ENCODE measurements at places on chromosomes 3 and 15.

DNA sequence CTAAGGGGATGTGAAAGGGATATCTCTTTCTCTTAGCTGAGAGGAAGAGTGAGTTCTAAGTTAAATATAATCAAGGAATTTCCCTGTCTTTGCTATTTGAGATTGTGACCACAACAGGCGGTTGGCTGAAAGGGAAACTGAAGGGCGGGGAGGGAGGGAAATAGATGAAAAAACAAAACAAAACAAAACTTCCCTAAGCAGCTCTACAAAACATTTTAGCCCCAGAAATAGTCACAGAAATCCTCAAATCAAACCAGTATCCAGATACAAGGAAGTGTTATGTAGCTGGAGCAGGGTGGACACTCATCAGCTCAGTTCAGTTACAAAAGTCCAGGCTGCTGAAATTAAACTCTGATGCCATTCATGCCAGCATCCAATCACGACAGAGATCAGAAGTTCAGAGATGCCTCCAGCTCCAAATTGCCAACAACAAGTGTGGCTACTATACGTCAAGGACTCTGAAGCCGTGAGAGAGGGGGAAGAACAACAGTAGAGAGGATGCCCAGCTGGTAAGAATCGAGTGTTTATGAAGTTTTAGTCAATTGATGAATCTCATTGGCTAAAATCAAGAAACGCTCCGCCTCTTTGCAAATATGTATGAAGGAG is 319 bp upstream of the TP63 start:
- no peak for DNase-seq

DNA sequence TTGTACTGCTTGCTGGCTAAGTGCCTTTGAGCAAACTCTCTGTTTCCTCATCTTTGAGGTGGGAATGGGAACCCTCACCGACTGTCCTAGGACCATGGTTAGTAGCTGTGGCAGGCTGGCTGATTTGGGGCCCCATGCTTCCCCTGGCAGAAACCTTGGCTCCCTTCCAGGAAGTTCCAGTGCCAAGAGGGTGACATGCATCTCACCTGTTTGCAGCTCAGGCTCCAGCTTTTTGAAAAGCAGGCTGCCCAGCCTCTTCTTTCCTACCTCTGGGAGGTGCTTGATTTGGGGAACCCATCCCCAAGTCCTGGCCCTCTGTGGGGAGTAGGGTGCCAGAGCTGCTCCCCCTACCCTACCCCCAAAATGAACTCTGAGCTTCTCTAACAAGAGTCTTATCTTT is 50.8 kb downstream of the RAB11A start:
- no peak for DNase-seq

GRCh38 chr3:6062261-6063187 is 798.4 kb upstream of the GRM7 start:
- DNase-seq, result no peak

DNA sequence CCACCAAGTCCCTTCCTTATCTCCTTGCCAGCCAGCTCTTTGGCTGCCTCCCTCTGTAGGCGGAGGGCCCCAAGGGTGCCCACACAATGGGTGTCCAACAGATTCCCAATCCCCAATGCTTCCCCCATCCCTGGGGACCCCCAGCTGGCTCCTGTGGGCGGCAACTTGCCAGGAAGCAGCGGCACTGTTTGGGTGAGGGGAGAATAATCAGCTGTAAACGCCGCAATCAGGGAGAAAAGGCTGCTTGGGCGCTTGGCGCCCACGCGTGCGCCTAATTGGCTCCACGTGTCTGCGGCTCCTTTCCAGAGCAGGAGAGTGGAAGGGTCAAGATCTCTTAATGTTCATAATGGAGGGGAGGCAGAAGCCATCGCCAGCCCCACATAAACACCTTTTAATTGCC is 67.9 kb upstream of the TMEM115 start:
- DNase-seq, result no peak

GRCh38 chr3:181487236-181487978 is 224.3 kb upstream of the SOX2 start:
- no peak for DNase-seq

DNA sequence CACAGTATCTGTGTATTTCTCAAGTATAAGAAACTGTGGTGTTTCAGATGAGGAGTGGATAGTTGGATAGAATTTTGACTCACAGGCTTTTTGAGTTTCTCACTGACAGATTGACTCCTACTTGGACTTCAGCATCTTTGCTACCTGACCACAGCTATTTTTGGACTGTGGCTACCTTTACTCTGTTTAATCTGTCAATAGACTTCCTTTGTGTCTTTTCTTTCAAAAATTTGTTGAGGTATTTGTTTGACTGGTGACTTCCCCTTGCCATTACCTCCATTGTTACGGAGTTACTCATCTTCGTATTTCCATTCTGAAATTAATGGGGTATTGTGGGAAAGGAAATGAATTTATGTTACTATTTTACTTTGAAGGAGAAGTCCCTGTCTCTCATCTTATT is 123.8 kb downstream of the AGBL1 start:
- no peak for DNase-seq

DNA sequence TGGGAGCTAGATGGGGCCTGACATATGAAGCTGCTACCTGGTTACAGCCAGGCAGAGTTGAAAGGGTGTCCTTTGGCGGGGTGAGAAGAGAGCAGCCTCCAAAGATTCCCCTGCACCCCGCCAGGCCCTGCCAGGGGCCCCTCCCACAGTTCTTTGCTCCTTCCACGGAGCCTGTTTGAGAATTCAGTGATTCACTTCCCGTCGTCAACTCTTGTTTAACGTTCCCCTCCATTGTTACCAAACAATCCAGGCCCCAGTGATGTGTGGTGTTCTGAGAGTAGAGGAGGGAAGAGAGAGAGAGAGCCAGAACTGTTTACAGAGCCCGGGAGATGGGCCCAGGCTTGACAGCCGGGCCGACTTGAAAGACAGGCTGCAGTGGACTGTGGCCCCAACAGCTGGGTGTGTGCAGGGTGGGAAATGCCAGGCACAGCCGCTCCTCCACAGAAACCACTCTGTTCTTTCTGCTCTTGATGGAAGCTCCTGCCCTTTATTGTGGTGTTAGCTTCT is 81.5 kb downstream of the SMAD3 start:
- no peak for DNase-seq

DNA sequence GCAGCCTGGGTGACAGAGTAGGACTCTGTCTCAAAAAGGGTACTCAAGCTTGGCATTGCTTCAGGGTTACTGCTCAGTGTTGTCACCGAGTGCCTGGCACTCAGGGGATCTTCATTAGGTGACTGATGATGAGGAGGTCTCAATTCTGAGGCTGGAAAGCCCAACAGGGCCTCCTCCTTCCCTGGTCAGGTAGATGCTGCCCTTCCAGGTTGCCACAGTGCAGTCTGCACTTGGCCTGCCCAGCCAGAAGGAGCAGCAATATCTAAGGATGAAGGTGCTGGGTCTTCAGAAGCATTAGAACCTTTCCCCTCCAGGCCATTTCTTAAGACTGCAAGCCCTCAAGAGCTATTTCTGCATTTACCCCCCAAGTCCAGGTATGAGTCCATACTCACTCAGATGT is 42.0 kb downstream of the PGPEP1L start:
- no peak for DNase-seq

GRCh38 chr15:37932549-37932948 is 1.9 kb upstream of the TMCO5A start:
- DNase-seq, result no peak

- peak; percentile 38 for DNase-seq
Measured at GRCh38 chr15:35458176-35458856, 87.6 kb downstream of the DPH6 start.

DNA sequence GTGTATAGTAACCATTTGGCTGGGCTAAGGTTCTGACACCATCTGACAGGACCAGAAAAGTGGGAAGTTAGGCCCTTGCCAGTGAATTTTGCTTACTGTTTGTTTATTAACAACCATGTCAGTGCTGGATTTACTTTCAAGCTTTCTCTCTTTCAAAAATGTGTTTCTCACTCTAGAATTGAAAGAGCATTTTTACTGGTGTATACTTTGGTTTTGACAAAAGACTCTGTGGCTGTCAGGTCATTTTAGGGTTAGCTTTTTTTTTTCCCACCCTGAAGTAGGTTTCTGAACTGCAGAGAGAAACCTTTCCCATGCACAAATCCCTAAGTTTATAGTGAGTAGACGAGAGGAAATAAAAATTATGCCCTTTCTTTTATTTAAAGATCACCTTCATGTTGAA is 230.0 kb upstream of the TBC1D5 start:
- no peak for DNase-seq

Data from RKO (cell line).